Left colon (tissue), 2 donors: ENCODE measurements at places on chromosomes 16 and 17.
A peak's percentile ranks its signal among the peaks of the same experiment; 100 is the strongest.

GRCh38 chr16:9791556-9791955, 390.7 kb downstream of the GRIN2A start:
- DNase-seq, result no peak

DNA sequence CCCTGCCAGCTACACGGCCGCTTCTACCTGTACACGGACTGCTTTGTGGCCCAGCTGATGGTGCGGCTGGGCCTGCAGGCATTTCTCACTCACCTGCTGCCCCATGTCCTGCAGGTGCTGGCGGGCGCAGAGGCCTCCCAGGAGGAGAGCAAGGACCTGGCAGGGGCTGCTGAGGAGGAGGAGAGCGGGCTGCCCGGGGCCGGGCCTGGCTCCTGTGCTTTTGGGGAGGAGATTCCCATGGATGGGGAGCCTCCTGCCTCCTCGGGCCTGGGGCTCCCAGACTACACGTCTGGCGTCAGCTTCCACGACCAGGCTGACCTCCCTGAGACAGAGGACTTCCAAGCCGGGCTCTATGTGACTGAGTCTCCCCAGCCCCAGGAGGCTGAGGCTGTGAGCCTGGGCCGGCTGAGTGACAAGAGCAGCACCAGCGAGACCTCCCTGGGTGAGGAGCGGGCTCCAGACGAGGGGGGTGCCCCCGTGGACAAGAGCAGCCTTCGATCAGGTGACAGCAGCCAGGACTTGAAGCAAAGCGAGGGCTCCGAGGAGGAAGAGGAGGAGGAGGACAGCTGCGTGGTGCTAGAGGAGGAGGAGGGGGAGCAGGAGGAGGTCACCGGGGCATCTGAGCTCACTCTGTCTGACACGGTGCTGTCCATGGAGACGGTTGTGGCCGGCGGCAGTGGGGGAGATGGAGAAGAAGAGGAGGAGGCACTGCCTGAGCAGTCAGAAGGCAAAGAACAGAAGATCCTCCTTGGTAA, 3.5 kb downstream of the WDR81 start:
- DNase-seq, result no peak

GRCh38 chr16:19583665-19584300, 28.3 kb downstream of the VPS35L start:
- DNase-seq, result peak; percentile 20

- DNase-seq, result no peak
These were observed 328 bp downstream of the LLGL1 start for GRCh38 chr17:18225642-18226283.

DNA sequence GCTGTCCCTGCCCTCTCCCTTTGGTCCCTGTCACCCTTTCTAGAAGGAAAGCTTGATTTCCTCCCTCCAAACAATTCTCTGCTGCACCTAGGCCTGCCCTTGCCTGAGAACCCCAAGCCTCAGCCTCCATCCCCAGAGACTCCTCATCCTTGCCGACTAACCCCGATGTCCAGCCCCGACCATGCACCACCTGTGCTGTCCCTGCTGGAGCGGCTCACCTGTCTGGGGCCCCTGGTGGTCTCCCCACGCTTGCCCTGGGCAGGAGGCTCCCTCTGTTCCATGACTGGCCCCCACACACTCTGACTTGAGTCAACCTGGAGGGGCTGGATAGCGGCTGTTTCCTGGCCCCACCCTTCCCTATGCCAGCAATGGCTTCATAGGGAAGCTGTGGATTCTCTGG, 12.0 kb upstream of the SRRM2 start:
- no peak for DNase-seq

GRCh38 chr17:48487221-48487620, 43.6 kb downstream of the HOXB1 start:
- no peak for DNase-seq

DNA sequence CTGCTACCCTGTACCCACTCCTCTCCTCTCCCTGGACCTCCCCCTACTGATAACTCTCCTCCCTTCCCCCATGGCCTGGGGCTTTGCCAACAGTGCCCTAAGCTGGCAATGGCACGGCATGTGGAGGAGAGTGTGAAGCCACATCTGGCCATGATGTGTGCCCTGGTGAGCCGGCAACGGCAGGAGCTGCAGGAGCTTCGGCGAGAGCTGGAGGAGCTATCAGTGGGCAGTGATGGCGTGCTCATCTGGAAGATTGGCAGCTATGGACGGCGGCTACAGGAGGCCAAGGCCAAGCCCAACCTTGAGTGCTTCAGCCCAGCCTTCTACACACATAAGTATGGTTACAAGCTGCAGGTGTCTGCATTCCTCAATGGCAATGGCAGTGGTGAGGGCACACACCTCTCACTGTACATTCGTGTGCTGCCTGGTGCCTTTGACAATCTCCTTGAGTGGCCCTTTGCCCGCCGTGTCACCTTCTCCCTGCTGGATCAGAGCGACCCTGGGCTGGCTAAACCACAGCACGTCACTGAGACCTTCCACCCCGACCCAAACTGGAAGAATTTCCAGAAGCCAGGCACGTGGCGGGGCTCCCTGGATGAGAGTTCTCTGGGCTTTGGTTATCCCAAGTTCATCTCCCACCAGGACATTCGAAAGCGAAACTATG, 5.2 kb downstream of the TRAF4 start:
- DNase-seq, result peak; percentile 29

- no peak for DNase-seq
These were observed 2.0 kb upstream of the THUMPD1 start for GRCh38 chr16:20743591-20743990.

- no peak for DNase-seq
These were observed 151.9 kb upstream of the GSE1 start for GRCh38 chr16:85461022-85461813.

GRCh38 chr17:48374650-48375230, 55.3 kb downstream of the SKAP1 start:
- DNase-seq, result peak; percentile 31

- no peak for DNase-seq
These were observed 13.6 kb upstream of the DHRS7B start for GRCh38 chr17:21113049-21113690.

DNA sequence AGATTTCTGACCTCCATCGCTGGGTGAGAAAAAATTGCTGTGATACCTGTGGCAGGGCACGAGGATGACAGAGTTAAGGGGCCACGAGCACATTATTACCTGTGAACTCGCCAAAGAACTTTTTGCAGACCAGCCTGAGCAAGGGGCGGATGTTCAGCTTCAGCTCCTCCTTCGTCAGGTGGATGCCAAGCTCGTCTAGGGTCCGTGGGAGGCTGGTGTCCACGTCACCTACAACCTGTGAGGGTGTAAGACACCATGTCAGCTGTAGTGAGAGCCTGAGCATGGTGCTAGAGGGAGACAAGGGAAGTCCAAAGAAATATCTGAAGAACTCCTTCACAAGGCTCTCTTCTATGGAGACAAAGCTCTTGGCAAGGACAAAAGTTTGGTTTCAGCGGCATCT, 17.1 kb downstream of the HIGD1B start:
- no peak for DNase-seq

GRCh38 chr16:79188115-79188738, 412.3 kb downstream of the MAF start:
- no peak for DNase-seq

DNA sequence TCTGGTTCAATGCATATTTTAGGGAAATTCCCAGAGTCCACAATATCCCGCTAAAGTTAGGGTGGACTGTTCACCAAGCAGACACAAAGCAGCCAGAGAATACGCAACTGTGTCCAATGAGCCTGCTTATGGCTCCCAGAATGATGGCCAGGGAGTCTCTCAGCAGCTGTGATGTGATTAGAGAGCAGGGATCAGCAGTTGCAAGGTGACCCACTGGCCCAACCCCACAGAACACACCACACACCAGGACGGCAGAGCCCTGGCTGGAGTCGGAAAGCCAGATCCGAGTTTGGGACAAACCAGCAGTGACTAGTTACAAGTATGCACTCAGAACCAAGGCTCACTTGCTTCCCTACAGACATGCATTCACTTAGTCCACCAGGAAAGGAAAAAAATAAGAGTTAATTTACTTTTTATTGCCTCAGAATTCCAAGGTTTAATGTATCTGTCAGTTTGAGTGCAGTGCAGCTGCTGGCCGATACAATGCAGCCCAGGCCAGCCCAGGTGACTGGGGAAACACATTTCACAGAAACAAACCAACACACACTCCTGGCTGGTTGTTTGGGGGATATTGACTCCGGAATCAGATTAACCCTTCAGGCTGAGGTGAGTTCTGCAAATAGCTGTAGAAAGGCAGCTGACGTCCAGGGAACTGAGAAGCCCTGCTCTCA, 121.7 kb downstream of the HIC1 start:
- DNase-seq, result no peak

- DNase-seq, result no peak
These were observed 47.7 kb upstream of the CLEC18B start for GRCh38 chr16:74468807-74469525.

DNA sequence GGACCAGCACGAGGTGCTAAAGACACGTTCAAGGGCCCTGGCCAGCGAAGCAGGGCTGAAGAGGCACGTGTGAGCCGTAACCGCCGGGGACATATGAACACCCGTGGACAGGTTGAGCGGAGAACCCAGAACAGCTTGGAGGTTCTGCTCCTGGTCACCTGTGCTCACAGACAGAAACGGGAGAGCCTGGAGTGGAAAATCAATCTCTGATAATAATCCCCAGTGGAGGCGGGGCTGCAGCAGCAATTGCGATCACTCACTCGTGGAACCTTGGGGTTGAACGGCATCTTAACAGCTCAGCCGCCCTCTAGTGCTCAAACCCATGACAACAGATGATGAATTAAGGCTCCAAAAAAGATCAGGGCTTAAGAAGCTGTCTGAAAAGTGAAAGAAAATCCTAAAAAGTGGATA, 25.6 kb downstream of the WIPI1 start:
- no peak for DNase-seq

GRCh38 chr17:65287040-65287439, 149.9 kb downstream of the RGS9 start:
- DNase-seq, result no peak

DNA sequence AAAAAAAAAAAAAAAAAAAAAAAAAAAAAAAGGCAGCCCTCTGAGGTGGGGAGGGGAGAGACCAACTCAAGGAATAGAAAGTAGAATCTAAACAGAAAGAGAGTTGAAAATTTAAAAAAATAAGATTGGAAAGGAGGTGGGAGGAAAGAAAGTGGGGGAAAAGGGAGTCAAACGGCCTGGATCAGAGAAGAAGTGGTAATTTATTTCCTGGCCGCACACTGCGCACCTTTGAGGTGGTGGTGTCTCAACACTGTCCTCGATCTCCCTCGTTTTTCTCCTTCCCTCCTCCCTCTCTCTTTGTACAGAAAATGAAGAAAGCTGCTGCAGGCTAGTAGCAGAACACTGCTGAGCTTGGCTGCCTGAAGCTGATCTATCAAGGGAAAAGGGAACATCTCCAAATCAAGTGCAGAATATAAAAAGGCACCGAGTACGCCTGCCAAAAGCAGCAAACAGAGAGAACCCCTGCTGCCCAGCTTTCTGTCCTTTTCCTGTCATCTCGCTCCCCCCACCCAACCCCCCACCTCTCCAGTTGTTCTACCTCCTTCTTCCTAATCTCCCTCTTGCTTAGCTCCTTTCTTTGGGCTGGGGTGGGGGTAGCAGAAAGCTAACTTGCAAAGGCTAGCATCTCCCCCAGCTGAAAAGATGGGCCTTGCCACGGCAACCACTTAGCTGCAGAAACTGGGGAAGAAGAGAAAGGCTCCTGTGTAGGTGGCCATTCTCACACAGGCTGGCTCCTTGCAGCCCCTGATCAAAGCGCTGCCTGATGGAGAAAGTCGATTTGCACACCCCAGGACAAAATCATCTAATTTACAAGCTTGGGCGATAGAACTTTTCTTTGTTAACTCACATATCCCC, 22.5 kb downstream of the AXIN2 start:
- no peak for DNase-seq

DNA sequence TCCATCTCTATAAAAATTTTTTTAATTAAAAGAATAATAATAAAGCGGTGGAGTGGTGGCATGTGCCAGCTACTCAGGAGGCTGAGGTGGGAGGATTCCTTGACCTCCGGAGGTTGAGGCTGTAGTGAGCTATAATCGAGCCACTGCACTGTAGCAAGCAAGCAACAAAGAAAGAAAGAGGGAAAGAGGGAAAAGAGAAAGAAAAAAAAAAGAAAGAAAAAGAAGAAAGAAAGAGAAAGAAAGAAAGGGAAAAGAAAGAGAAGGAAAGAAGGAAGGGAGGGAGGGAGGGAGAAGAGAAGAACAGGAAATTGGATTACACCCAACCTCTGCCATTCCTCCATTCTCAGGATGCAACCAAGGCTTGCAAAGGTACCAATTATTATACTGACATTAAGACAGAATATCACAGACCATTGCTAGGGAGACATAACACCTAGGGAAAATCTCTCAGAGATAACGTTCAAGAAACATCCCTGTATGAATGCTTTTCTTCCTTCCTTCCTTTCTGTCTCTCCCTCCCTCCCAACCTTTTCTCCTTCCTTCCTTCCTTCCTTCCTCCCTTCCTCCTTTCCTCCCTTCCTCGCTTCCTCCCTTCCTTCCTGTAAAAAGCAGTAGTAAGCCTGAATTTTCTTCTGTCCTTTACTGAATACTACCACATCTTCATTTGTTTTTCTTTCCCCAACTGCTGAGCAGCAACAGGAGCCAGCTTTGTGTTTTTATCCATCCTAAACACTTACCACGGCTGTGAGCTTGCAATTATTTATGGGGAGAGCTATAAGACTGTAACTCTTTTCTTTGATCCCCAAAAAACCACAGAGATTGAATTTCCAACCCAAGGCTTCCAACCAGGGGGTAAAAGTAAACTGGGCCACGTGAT, 1.8 kb upstream of the LITAF start:
- no peak for DNase-seq

GRCh38 chr16:3716831-3717234, 491 bp downstream of the TRAP1 start:
- DNase-seq, result peak; percentile 53

DNA sequence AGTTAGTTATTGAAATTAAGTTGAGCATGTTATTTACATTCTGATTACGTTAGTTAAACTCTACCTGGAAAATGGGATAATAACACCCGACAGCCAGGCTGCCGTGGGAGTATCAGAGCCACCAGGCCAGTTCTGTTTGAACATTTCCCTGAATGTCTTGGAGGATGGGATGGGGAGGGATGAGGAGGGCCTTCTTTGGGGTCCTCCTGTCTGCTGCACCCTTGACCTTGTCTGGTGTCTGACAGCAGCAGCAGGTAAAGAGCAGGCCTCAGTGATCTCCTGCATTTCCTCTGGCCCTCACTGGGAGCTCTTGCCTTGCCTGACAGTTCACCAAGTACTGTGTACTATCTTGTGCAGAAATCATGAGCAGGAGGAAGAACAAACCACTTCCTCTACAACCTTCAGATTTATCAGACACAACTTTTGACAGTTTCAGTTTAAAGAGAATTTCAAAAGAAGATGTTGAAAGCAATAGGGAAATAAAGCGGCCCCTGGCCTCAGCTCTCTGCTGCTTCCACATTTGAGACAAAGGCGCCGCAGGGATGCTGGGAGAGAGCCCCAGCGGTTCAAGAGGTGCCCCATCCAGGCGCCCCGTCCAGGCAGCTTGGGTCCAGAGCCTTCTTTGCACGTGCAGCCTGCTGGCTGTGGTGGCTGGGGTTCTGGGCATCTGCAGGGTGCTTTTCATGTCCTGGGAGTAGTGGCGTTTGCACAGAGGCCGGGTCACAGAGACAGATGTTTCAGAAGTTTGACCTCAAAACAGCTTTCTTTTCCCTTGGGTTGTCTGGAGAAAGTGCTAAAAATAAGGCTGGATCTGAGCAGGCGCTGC, 25.3 kb downstream of the CMIP start:
- DNase-seq, result no peak
